Stimulated activated CD4-positive, alpha-beta T cell treated with anti-CD3 and anti-CD28 coated beads, Interleukin-15, amount 100 ng/mL, for 48 hours (primary cell): ENCODE measurements at places on chromosomes 11 and 22.

DNA sequence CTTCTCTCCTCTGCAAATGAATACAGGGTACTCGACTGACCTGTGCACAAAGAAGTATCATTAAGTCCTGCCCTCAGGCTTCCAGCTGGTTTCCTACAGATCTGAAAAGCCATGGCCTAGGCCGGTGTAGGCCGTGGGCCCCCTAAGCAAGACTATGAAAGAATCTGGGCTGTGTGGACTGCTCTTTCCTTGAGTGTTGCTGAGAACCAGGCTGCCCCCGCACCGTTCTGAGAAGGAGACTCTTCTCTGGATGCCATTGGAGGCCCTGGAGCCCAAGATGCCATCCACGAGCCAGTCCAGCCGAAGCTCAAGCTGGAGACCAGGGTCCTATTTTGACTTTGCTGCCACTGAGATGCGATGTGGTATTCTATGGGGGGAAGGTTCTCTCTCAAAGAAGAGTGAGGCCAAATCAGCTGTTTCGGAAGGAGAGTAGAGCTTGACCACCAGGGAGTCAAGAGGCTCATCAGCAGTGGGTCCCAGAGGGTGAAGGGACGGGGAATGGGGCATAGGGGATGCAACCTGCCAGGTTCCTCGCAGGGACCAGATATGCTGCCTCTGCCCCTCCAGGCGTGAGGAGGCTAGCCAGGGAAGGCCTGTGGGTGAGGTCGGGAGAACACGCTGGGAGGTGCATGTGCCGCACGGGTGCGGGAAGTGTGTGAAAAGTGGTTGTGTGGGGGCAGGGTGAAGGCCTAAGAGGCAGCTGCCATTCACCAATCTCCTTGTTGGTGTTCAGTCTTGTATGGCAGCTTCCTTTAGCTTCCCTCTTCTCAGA lies 96.4 kb upstream of the B3GAT1 start:
- DNase-seq, result no peak

DNA sequence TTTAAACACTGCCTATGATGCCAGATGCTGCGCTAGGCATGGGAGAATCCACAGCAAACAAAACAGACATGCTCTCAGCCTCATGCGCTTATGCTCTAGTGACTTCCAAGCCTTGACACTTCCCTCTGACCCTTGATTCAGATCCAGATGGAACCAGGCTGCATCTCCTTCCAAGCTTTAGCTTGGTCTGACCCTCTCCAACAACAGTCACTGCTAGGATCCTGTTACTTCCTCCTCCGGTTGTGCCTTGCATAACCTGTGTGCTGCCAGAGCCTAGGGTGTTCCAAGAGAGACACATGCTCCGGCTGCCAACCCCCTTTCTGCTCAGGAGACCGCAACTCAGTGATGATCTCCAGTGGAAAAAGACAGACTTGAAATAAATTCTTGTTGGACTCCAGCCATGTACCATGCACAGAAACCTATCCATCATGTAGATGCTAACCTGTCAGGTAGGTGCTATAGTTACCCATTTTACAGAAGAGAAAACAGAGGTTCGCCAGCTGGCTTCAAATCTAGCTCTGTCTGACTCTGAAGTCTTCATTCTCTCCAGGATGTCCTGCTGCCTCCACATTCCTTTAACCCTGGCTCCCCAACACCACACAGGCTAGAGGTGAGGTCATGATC lies 136.3 kb upstream of the TEAD1 start:
- no peak for DNase-seq

GRCh38 chr11:19258641-19259230 lies 18.0 kb upstream of the E2F8 start:
- no peak for DNase-seq

DNA sequence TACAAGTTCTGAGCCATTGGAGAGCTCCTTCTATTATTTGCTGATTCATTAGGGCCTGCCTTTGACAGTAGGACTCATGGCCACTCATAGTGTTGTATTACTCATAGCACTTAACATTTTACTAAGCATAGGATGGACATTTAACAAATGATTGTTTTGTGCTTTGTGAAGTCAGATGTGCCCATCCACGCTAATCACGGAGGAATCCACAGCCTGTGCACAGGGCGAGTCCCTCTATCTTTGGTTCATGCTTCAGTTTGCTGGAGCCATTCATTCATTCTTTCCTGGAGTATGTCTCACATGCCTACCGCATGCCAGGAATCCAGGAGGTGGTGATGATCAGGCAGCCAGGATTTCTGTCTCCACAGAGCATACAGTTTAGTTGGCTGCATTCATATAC lies 254.1 kb downstream of the NTM start:
- DNase-seq, result no peak

- DNase-seq, result no peak
These were observed 54.5 kb upstream of the BMAL1 start for GRCh38 chr11:13223112-13223511.

DNA sequence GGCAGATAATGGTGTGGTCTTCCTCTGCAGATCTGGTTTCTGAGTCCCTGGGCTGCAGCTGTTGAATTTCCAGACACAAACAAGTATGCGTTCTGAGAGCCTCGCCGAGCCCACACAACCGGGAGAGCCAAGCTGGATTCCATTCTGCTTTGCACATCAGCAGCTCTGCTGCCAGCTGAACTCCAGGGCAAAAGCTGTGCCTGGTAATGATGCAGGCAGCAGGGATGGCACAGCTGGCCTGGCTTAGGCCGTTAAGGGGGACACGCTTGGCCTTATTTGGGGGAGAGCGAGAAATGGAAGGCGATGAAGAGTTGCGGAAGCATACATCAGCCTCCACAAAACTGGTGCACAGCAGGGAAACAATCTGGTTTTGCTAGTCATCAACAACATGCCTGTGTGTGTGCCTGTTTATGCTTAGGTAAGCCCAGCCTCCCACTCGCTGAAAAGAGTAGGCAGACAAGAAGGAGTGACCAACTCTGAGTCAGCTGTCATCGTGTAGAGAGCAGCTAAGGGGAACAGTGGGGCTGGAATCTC lies 25.1 kb downstream of the ADAMTS8 start:
- no peak for DNase-seq

DNA sequence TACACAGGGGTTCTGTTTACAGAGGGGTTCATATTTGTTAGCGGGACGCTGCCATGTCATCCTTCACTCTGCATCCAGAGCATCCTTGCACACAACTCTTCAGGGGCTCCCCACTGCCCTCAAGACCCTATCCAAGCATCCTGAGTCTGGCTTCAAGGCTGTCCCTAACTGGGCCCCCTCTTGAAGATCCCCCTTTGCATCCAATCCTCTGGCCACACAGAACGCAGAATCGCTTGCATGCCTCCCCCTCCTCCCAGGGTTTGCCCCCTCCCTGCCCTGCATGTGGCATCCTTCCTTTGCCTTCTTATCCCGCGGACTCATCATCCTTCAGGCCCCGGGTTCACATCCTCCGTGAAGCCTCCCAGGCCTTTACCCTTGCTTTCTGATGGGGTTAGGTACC lies 18.6 kb downstream of the C1QTNF6 start:
- no peak for DNase-seq

GRCh38 chr11:61855939-61856680 lies 28.0 kb downstream of the FADS2 start:
- DNase-seq, result no peak

GRCh38 chr11:119180729-119181676 lies 4.3 kb upstream of the NHERF4 start:
- DNase-seq, result no peak

GRCh38 chr11:2838091-2838490 lies 47.5 kb downstream of the CDKN1C start:
- no peak for DNase-seq

DNA sequence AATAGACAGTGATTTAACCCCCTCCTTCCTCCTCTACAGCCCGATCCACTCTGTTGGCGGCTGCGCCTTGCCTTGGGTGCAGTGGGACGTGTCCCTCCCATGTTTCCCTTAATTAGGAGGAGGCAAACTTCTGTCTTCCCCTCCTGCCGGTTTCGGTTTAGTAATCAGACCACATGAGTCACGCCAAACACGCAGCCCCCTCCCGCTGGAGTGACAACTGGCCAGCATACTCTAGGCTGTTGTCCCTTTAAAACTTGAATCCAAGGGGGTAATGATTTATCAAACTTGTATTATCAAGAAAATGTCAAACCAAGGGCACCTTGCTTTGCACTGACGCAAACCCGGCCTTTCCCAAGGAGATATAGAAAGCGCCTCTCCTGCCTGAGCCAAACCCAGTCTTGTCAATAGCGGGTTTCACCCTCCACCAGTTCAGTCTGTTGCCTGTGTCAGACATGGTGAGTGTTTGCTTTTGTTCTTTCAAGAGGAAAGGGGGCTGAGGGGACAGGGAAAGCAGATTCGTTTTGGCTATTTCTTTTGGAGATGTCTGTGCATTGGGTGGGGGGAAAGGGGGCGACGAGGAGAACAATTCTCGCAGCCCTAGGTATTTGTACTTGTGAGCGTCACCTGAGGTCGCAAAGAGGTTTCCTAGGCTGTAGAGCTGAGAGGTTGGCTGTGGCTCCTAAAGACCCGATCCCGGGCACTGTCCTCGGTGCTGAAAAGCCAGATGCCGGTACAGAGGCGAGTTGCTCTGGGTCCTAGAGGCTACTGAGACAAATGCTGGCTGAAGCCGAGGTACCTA lies at the start of gene SLC6A5:
Gene SLC6A5 (plus strand): TSS at position 388 of the 799 bp plus-strand sequence. CDS start 65 bp downstream, at position 453.
- peak; percentile 25 for DNase-seq

GRCh38 chr11:70506986-70507385 lies 108.7 kb downstream of the CTTN start:
- DNase-seq, result no peak

DNA sequence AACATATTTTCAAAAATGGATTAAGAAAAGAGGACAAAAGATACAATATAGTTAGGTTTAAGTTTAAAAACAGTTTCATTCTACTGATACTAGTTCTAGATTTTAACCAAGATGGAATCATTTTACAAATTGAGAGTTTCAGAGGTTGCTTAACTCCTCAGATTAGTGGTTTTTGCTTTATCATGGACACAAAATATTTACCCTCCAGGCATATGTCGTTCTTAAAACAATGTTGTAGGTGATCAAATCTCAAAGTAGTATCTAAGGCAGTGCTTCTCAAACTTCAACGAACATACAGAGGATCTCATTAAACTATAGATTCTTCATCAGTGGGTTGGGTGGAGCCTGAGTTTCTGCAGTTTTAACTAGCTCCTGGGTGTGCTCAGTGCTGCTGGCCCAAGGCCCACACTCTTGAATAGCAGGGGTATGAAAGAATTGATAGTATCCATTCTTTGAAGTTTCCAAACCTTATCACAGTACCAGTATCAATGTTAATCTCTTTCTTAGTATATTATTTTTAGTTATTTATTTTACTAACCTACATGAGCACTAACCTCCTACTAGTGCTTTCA lies 48.0 kb downstream of the YAP1 start:
- no peak for DNase-seq

GRCh38 chr11:30960387-30960992 lies 374.3 kb upstream of the MPPED2 start:
- DNase-seq, result no peak

- no peak for DNase-seq
These were observed 10.2 kb downstream of the YPEL4 start for GRCh38 chr11:57639321-57640067.

DNA sequence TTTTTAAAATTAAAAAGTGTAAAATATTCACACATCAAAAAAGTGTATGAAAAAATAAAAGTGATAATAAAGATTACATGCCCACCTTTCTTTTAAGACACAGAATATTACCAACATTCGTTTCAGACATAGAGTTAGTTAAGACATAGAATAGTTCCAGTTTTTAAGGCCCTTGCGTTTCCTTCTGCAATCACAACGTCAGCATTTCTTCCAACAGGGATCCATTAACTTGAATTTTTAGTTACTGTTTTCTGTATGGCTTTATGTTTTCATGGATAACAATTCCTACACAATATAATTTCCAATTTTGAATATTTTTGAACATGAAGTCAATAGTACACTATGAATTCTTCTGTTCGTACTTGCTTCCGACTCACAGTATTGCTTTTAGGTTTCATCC lies 170.8 kb upstream of the C11orf87 start:
- DNase-seq, result no peak

DNA sequence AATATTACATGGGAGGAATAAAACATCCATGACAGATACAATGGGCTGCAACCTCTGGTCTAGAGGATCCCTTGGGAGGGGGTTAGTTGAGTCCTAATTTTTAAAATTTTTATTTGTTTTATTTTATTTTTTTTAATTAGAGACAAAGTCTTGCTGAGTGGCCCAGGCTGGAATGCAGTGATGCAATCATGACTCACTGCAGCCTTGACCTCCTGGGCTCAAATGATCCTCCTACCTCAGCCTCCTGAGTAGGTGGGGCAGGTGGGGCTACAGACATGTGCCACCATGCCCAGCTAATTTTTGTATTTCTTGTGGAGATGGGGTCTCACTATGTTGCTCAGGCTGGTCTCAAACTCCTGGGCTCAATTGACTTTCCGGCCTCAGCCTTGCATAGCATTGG lies 43.1 kb downstream of the FDX1 start:
- DNase-seq, result no peak

DNA sequence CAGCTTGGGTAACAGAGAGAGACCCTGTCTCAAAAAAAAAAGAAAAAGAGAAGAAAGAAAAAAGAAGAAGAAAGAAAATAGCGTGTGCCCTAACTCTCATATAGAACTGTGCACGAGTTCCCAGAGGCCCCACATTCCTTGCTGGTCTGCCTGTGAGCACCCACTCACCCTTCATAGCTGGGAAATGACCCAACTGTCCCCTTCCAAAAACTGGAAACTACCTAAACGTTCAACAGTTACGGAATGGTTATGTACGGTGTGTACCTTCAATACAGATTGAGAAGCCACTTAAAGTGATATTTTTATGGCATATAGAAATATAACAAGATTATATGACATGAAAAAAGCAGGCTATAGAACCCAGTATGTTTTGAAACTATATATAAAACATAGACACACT lies 82.0 kb downstream of the PARVA start:
- DNase-seq, result no peak

DNA sequence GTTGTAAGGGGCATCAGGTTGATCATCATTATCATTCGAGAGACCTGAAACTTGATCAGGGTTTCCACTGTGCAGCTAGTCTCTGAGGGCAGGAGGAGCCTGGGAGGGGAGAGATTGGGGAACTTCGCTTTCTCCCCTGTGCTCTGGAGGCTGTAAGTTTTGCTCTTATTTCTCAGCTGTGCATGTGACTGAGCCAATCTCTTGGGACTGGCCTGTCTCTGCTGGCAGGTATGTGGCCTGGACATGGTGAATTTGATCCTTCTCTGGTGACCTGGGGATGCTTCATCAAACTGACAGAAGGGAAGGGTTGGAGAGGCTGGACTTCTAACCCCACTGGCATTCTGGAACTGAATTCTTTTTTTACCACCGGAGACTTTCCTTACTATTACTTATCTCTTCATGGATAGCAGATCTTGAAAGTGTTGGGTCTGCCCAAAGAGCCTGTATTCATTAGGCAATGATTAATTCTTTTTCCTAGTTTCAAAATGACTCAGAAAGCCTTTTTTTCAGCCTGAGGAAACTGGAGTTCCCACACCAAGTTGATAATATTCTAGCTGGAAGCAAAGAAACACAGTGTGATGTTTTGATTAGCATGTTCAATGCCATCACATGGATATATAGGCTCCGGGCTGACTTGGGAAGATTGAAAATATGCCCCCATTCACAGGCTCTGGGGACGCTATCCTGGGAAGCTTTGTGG lies 36.5 kb downstream of the TSPAN18 start:
- no peak for DNase-seq

GRCh38 chr11:95788921-95789505 lies 569 bp downstream of the FAM76B start:
- DNase-seq, result peak; percentile 10

- no peak for DNase-seq
These were observed 34.9 kb upstream of the OR10G7 start for GRCh38 chr11:124075841-124076651.
